ENCODE measurements at places on chromosomes 2 and 18.

DNA sequence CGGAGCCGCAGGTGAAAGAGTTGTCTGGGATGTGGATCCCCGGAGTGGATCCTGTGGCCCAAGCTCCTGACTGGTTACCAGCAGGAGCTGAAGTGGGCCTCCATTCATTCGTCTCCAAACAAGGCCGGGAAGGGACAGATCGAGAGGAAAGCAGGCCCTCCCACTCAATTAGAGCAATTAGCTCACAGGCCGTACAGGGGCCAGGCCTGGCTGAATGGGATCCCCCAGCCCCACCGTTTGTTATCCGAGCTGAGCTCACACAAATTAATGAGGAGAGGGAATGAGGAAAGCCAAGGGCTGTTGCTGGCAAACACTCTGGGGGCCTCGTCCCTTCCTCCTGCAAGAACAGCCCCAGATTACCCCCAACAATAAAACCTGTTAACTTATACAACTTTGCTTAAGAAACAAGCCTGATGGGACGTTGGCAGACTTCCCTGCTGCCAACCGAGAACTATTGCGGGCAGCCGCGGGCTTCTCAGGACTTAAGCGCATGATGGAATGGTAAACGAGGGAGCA lies 338.0 kb downstream of the BCL11A start:
- no peak for DNase-seq

GRCh38 chr2:97355887-97356286 lies 233.8 kb downstream of the ANKRD36B start:
- no peak for DNase-seq

GRCh38 chr2:67213677-67214402 lies 183.3 kb upstream of the ETAA1 start:
- no peak for DNase-seq

- DNase-seq, result peak; percentile 73
These were observed 2.7 kb upstream of the TGIF1 start for GRCh38 chr18:3447068-3447894.

- DNase-seq, result no peak
These were observed 2.2 kb downstream of the NOL4 start for GRCh38 chr18:34222307-34223163.

DNA sequence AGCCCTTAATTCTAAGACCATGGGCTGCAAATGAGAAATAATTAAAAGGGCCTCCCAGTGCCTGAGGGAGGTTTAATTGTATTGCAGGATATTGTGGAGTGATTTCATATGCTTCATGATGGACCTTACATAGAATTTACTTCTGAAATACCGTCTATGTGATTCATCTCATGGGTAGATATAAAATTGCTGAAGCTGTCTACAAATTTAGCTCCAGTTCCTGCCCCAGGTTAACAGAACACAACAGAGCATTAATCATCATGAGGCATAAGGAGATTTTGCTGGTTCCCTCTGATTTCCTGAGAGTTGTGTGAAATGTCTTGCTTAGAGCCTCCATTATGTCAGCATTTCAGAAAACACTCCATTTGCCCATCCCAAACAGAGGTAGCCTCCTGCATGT lies 770 bp downstream of the UPP2 start:
- DNase-seq, result no peak

GRCh38 chr2:158212301-158212700 lies 110.6 kb downstream of the UPP2 start:
- DNase-seq, result no peak

- DNase-seq, result no peak
These were observed 90.4 kb downstream of the PTRHD1 start for GRCh38 chr2:24702800-24703199.

- no peak for DNase-seq
These were observed 31.3 kb downstream of the SETBP1 start for GRCh38 chr18:44712025-44712424.

DNA sequence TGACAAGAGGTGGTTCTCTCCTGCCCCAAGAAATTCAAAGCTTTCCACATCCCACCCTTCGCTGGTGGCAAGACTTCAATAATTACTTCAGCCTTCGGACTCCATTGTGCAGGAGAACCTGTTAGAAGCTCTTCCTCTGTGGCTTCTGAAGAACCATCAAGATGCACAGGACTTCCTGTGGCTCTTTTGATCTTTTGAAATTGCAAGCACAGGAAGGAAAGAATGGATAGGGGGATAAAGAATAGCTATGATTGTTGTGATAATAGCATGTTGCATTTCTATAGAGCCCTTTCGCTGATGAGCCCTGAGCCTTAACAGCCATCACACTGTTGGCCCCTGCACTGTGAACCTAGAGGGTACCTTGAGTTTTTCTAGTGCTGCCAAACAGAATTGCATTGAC lies 7.4 kb downstream of the EPAS1 start:
- no peak for DNase-seq

DNA sequence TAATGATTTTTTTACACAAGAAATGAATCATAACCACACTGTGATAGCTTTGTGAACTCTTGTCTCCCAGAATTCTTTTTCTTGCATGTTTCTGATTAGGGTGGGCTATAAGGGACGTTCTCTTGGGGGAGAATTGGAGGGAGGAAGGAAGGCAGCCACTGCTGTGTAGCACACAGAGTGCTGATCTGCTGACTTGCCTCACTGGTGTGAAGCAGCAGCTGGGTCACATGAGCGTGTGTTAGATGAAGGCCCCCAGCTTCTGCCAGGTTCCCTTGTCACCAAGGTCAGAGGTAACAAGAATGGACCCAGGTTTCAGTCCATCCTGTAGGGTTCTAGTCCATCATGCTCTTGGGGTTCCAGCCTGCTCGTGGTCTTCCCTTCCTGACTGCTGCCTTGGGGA lies 107.4 kb upstream of the GLI2 start:
- DNase-seq, result no peak

- DNase-seq, result no peak
These were observed 182.1 kb downstream of the TWIST2 start for GRCh38 chr2:239029958-239030357.

DNA sequence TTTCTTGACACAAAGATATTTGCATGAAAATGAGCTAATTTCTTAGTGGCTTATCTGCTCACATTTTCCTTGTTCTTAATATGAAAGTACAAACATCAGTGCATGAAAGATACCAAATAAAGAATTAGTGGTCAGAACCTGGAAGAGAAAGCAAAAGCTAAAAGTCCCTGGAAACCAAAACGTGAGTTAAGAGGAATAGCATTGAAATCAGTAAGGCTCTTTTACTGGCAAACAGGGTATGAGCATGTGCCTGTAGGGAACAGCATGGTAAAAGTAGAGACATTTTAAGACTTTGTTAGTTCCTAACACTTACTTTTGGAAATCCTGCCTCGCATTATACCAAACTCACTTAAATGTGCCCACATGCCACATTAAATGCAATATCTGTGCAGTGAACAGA lies 31.9 kb upstream of the CWC22 start:
- no peak for DNase-seq

DNA sequence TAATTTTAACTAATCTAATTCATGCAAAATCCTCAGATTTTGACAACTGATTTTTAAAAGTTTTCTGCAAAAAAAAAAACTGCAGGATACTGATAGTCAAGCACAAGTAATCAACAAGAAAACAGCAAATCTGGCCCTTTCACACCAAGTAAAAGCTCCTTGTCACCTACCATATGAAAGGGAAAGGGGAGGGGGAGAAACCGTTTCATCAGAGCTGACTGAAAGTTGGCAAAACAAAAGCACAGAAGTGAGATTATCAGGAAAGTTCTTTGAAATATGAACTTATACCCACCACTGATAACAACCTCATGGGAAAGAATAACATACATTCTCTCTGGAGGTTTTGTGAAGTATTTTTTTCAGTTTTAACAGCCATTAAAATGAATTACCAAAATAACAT lies 38.7 kb downstream of the ZNF521 start:
- no peak for DNase-seq

GRCh38 chr18:49617865-49618264 lies 56.0 kb downstream of the LIPG start:
- DNase-seq, result no peak

GRCh38 chr18:28334516-28334915 lies 157.6 kb upstream of the CDH2 start:
- DNase-seq, result no peak

DNA sequence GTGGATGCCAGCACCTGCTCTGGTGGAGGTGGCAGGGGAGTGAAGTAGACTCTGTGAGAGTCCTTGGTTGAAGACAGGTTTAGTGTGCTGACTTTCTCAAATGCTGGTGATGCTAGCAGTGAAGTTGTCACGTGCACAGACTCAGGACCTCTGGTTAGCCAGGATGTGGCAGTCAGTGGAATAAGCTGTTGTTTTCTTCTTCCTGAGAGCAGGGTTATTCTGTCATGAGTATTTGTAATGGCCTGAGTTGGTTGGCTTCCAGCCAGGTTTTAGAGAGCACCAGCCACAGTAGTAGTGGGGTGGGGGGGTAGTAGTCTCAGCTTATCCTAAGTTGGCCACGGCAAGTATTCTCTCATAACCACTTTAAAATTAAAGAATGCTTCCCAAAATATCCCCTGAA lies 238.5 kb upstream of the FBXO11 start:
- peak; percentile 56 for DNase-seq

- no peak for DNase-seq
These were observed 102.9 kb upstream of the HAAO start for GRCh38 chr2:42895134-42895790.

DNA sequence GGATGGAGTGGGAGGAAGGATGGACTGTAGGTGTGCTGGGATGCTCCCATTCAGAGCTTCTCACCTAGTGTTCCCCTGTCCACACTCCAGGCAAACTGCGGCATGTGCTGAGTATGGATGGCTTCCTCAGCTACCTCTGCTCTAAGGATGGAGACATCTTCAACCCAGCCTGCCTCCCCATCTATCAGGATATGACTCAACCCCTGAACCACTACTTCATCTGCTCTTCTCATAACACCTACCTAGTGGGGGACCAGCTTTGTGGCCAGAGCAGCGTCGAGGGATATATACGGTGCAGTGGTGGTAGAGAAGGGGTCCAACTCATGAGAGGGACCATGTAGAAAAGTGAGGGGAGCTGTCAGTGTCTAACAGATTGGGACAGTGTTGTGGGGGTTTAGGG lies 20.2 kb downstream of the PLCD4 start:
- DNase-seq, result no peak

DNA sequence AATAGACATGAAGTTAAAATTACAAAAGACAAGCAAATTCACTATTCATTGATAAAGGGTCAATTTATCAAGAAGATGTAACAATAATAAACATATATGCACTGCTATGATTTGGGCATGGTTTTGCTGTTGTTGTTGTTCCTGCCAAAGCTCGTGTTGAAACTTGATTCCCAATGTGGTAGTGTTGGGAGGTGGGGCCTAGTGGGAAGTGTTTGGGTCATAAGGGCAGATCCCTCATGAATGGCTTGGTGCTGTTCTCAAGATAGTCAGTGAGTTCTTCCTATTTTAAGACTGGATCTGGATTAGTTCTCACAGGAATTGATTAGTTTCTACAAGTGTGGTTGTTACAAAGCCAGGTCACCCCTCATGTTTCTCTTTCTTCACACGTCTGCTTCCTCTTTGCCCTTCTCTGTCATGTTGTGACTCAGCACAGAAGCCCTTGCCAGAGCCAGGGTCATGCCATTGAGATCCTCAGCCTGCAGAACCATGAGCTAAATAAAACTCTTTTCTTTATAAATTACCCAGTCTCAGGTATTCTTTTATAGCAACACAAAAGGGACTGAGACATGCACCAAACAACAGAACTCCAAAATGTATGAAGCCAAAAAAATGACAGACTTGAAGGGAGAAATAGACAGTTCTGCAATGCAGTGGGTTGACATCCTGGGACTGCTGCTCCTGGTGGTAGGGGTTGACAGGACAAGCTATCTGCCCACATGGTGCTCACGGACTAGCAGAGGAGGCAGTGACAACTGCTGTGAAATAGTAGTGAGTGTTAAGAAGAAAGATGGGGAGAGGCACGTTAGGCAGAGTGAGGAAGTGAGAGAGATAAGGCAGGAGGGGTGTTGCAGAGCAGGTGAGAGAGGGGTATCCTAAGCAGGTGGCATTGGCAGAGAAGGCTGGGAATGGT lies 18.6 kb upstream of the SKA1 start:
- no peak for DNase-seq

GRCh38 chr2:68121873-68122679 lies 35.6 kb upstream of the PNO1 start:
- peak; percentile 87 for DNase-seq

GRCh38 chr2:178275600-178275999 lies 81.3 kb downstream of the OSBPL6 start:
- DNase-seq, result no peak

GRCh38 chr2:158725441-158725891 lies 69.7 kb upstream of the DAPL1 start:
- no peak for DNase-seq

DNA sequence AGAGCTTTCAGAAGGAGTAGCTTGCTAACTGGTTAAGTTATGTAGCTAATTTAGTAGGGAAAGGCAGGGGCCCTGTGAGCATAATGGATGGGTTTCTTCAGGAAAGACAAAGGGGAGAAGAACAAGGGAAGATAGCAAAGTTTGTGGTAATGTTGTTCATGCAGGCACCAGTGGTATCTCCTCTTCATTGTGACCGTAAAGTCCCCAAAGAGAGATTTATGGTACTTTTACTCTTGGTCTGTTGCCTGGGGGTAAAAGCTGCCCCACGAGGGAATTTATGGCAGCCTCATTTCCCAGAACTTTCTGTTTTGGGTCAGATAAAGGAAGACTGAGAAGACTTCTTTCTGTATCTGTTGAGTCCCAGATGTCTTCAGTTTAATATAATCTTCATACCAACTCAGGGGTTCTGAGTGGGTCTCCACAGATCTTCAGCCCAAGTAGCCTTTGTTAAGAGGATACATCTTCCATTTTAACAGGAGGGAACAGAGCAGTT lies 27.5 kb downstream of the MALT1 start:
- no peak for DNase-seq

DNA sequence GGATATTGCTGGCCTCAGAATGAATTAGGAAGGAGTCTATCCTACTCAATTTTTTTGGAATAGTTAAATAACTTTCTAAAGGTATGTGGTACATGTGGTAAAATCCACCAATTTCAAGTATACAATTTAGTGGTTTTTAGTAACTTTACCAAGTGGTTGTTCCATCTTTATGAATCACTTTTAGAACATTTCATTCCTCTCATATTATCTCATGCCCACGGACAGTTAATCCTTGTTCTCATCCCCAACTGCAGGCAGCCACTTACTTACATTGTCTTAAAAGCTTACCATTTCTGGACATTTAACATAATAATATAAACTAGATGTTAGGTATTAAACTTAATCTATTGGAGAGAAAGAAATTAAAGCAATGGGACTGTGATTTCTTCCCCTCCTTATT lies 146.3 kb upstream of the ZC3H15 start:
- DNase-seq, result no peak

All from hematopoietic multipotent progenitor cell treated with erythropoietin and hydrocortisone succinate and interleukin-3 and kit ligand, for 15 days (in vitro differentiated cells).